Aorta (tissue), 5 donors: ENCODE measurements at places on chromosomes 7 and 10. TPM values are rescaled to one million over a fixed set of nuclear protein-coding genes. Genes with fewer than 3 reads are reported as not detected.

DNA sequence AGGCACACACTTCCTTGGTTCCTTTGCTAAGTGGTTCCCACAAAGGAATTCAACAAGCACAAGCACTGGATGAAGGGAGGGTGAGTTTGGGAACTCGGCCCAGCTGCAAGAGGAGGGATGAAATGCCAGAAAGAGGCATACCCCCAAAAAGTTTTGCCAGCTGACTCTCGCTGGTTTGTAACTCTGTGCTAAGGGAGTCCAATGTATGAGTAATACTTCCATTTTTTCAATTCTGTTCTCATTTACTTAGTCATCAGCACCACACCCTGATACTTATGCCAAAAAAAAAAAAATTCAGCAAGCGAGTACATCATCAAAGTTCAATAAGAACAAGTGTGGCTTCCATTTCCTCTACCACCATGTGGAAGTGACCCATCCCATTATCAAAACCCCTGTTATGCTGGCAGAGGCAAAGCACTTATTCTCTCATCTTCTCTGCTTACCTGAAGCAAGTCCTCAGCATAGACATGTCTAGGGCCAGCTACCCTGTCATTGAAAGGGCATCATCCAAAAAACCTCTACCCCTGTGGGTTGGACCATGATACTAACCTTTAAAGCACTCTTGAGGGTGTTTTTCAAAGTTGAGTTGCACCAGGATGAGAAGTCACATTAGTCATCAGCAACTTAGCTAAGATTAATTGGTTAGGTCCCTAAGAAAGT lies 6.9 kb upstream of the HYCC1 start:
- no peak overlapping the region for H3K27ac ChIP-seq
- peaks cover 6% of the 10 kb centered on the region for H3K4me1 ChIP-seq
- H3K36me3 ChIP-seq = no peaks in the 10 kb centered on the region
- peak; percentile 77 for DNase-seq
- H3K27me3 ChIP-seq = no peaks in the 10 kb centered on the region

GRCh38 chr10:21700474-21700873 lies 166.4 kb downstream of the MLLT10 start:
- H3K4me1 ChIP-seq = no peaks in the 10 kb centered on the region
- H3K36me3 ChIP-seq = no peaks in the 10 kb centered on the region
- H3K4me3 ChIP-seq = no peak overlapping the region
- no peak overlapping the region for H3K27ac ChIP-seq

FFAR4 gene
- 0.12 TPM for total RNA-seq

TDRD1 gene
- total RNA-seq = 0.78 TPM

DNA sequence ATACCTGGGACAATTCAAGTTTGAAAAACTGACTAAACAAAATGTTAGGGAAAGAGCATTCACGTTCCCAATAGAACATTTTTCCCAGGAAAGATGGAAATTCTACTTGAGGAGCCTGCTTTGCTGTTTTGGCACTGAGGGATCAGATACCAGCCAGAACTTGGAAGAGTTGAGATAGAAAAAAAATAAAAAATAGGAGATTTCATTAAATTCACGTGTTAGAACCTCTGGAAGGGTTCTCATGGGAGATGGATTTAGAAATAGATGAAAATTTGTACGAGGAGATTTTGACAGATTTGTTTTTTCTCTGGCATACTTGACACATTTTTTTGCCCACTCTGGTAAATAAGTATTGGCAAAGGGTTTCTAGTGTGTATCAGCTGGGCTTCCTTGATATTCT lies 63.7 kb downstream of the CELF2 start:
- DNase-seq = no peak
- H3K27ac ChIP-seq = no peak overlapping the region
- H3K4me3 ChIP-seq = no peak overlapping the region

DNA sequence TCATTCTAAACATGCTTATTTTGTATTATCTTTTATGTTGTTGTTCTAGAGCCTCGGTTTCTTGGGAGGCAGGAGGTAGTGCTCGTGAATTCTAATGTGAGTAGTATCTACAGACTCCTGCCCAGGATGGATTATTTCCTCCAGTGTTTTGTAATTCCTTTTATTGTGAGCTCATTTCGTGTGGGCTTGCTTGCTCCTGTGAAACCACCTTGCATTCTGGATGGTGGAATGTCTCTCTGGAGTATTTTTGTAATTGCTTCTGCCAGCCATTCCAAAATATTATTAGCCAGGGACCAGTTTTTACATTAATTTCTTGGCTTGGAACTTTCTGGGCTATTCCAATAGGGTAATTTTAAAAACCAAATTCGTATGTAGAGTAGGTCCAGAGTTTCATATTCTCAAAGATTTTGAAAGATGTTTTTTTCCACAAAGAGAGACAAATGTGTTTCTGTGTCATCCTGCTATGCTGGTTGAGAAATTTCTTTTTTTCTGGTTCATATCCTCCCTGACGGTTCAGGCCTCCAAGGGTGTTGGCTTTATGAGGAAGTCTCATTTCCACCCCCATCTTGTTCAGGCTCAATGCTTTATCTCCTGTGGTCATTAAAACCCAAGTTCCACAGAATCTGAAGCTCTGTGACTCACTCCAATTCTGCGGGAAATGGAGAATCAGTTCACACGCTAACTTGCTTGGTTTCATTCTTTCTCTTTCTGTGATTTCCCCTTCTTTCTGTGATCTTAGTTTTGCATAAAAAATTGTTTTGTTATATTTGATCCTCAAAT lies 41.7 kb upstream of the CALD1 start:
- DNase-seq = no peak
- no peak overlapping the region for H3K4me3 ChIP-seq
- no peaks in the 10 kb centered on the region for H3K4me1 ChIP-seq

DNA sequence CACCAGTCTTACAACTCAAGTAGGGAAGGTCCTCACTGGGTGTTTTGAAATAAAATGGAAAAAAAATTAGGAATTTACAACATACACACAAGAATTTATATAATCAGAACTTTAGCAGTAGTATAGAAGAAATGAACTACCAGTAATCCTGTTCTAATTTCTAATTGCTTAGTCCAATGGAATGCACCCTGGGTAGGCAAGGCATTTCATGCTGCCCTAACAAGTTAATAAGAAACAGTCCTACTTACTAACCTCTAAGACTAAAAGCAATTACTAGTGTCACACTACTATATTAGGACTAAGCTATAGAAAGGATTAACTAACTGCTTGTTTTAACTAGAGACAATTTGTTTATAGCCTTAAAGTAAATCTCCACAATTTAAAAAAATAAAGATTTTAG lies 158.1 kb downstream of the BTAF1 start:
- peaks cover 8% of the 10 kb centered on the region for H3K36me3 ChIP-seq
- H3K27ac ChIP-seq = no peak overlapping the region
- no peaks in the 10 kb centered on the region for H3K27me3 ChIP-seq
- no peak for DNase-seq

SPACDR gene
- 2.0 TPM for total RNA-seq

HOXA11 gene
- 0.81 TPM for total RNA-seq

DNA sequence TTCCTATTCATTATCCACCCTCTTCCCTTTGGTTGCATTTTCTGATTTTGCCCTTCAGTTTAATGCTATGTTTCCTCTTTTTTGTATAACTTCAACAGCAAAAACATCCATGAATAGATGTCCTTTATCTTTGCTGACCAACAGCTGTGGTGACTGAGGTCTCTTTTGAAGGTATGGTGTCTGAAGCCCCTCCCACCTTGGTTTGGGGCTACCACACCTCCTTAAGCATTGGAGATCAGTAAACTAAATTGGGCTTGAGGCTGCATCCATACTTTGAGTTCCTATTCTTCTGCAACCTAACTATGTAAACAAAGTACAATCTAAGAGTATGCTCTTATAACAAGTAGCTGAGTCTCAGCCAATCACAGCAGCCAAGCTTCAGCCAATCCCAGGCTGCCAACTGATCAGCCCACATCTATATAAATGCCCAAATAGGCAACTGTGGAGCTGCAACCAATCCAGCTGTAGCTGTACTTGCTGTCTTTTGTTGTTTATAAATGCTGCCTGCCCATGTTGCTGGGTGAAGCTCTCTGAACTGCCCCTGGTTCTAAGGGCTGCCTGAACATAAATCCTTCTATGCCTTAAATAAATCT lies 69.4 kb upstream of the PDLIM1 start:
- no peak for DNase-seq
- H3K4me3 ChIP-seq = no peak overlapping the region
- H3K4me1 ChIP-seq = peaks cover 8% of the 10 kb centered on the region

GRCh38 chr7:50781381-50782293 lies 1.1 kb downstream of the GRB10 start:
- H3K4me1 ChIP-seq = no peaks in the 10 kb centered on the region
- H3K4me3 ChIP-seq = no peak overlapping the region
- no peak for DNase-seq

- H3K36me3 ChIP-seq = no peaks in the 10 kb centered on the region
- H3K27me3 ChIP-seq = no peaks in the 10 kb centered on the region
- H3K4me1 ChIP-seq = no peaks in the 10 kb centered on the region
- no peak for DNase-seq
- no peak overlapping the region for H3K27ac ChIP-seq
Observed at GRCh38 chr7:42662862-42663261, 249.0 kb downstream of the C7orf25 start.

ZNF12 gene
- total RNA-seq = 26.7 TPM

CTAGE8 gene
- 1.2 TPM for total RNA-seq

CPA2 gene
- total RNA-seq = 0.72 TPM

FAM13C gene
- 8.1 TPM for total RNA-seq

DNA sequence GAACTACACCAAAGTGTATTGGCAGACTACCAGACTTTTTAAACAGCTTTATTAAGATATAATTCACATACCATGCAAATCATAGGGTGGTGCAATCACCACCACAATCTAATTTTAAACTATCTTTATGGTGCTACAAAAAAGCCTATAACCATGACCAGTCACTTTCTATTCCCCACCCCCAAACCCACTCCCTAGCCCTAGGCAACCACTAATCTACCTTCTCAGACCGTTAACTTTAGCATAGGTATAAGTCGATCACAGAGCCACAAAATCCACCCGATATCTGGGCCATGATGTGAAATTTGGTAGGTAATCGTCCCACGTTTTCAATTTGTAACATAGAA lies 536 bp upstream of the POM121 start:
- DNase-seq = no peak
- no peaks in the 10 kb centered on the region for H3K36me3 ChIP-seq
- no peaks in the 10 kb centered on the region for H3K4me1 ChIP-seq
- no peaks in the 10 kb centered on the region for H3K27me3 ChIP-seq
- peak overlapping the region; percentile 83 for H3K4me3 ChIP-seq

GRCh38 chr7:30206491-30206890 lies 71.7 kb downstream of the MTURN start:
- DNase-seq = no peak
- no peak overlapping the region for H3K4me3 ChIP-seq
- H3K27ac ChIP-seq = no peak overlapping the region
- no peaks in the 10 kb centered on the region for H3K27me3 ChIP-seq
- no peaks in the 10 kb centered on the region for H3K4me1 ChIP-seq

SFXN4 gene
- 11.6 TPM for total RNA-seq
